ENCODE measurements at places on chromosomes 2 and 18.

DNA sequence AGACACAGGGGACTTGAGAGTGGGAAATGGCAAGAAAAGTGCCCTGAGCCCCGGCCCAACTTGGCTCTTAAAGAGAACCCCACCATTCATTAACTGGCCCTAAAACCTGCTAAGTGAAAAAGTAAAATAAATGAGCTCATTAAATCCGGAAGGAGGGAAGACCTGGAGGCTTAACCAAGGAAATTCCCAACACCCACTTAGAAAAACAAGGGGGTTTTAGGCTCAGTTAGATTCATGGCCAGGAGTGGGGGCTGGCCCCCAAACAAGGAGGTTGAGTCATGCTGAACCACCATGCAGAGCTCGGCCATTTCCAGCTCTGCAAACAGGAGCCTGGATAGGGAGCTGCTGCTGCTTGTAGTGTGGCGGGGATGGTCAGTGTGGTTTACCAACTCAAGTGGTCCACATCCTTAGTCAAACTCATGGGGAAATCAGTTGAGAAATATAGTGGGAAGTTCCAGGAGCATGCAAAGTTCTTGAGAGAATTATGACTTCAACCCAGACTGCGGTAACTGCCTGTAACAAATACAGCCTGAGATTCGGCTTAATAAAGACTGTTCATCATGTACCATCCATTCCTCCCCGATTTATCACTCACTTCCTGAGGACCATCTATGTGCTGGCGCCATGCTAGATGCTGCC lies 39.7 kb upstream of the MRPL19 start:
- H3K36me3 ChIP-seq: no peaks in the 10 kb centered on the region
- DNase-seq: no peak
- H3K27me3 ChIP-seq: peaks cover 3% of the 10 kb centered on the region
- no peak overlapping the region for H3K4me3 ChIP-seq
- H3K4me1 ChIP-seq: peaks cover 21% of the 10 kb centered on the region

DNA sequence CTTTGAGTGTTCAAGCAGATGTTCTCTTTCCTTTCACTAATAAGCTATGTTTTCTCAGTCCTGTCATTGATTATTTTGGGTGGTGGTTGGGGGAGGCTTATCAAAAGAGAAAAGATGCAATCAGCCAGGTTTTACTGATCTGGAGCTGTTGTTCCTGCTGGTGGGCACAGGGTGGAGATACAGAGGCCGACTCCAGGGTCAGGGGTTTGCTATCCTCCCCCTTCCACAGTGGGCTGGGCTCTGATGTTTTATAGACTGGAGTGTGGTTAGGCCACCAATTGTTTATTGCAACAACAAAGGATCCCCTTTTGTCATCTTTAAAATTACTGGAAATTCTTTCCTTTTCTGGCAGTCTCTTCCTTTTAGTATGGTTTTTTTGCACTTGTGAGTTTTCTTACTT lies 120.5 kb downstream of the TANC1 start:
- peaks cover 45% of the 10 kb centered on the region for H3K4me1 ChIP-seq
- no peaks in the 10 kb centered on the region for H3K27me3 ChIP-seq
- no peak overlapping the region for H3K27ac ChIP-seq
- peaks cover 3% of the 10 kb centered on the region for H3K36me3 ChIP-seq
- no peak overlapping the region for H3K4me3 ChIP-seq
- DNase-seq: no peak

- no peak overlapping the region for H3K27ac ChIP-seq
- no peak overlapping the region for H3K4me3 ChIP-seq
- H3K27me3 ChIP-seq: no peaks in the 10 kb centered on the region
- no peaks in the 10 kb centered on the region for H3K4me1 ChIP-seq
These were observed 31.1 kb upstream of the MYT1L start for GRCh38 chr2:2362181-2362580.

DNA sequence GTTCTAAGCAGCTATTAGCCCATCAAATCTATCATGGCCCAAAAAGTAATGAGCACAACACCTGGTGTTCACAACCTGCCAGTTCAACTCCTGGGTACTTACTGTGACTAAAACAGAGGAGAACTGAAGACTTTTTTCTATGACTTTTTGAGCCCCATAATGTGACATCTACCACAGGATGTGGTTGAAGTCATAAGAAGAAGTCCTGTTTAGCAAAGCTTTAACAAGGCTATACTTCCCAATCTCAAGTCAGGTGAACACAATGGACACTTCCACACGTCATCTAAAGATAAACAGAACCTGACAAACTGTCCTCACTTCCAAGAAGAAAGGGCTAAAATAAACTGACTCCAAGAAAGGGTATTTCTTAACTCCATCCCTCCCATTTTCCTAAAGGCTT lies 138.8 kb downstream of the ATAD2B start:
- H3K4me3 ChIP-seq: no peak overlapping the region
- H3K27ac ChIP-seq: no peak overlapping the region
- no peak for DNase-seq
- no peaks in the 10 kb centered on the region for H3K27me3 ChIP-seq
- H3K4me1 ChIP-seq: peaks cover 8% of the 10 kb centered on the region
- H3K36me3 ChIP-seq: no peaks in the 10 kb centered on the region

- H3K27me3 ChIP-seq: no peaks in the 10 kb centered on the region
- H3K36me3 ChIP-seq: no peaks in the 10 kb centered on the region
- H3K4me1 ChIP-seq: peaks cover 13% of the 10 kb centered on the region
- H3K27ac ChIP-seq: no peak overlapping the region
- no peak overlapping the region for H3K4me3 ChIP-seq
These were observed 9.1 kb downstream of the KLF7 start for GRCh38 chr2:207156451-207157161.

- no peak for DNase-seq
- H3K27ac ChIP-seq: no peak overlapping the region
- H3K36me3 ChIP-seq: no peaks in the 10 kb centered on the region
- no peak overlapping the region for H3K4me3 ChIP-seq
These were observed 53.1 kb downstream of the PDCL3 start for GRCh38 chr2:100615886-100616285.

All from fibroblast of lung (primary cell).